ENCODE measurements at places on chromosomes 11 and 22.

- DNase-seq = no peak
Observed at GRCh38 chr22:31187627-31188026, 24.5 kb upstream of the LIMK2 start.

GRCh38 chr11:69704508-69705253 lies 859 bp upstream of the FGF19 start:
- no peak for DNase-seq

GRCh38 chr22:48372390-48372789 lies 1455.3 kb downstream of the BRD1 start:
- no peak for DNase-seq

DNA sequence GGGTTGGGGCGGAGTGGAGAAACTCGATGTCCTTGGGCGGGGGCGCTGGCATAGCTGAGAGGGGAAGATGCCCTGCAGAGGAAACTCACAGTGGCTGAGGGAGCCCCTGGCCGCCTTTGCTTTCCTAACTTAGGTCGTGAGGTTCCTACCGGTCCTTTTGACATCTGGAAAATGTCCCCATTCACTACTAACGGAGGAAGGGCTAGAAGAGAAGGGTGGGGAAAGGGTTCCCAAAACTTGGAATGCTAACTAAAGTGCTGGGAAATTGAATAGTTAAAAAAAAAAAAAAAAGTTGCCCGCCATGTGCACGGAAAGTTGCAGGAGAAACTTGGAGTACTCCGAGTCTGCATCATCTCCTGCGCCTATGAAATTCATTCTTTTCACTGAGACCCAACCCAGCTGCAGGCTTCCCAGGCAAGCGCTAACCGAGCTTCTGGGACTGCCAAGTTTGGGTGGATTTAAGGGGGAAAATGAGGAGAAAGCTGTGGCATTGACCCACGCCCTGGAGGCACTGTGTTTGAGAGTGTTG lies 796 bp downstream of the TIMP3 start:
- no peak for DNase-seq

DNA sequence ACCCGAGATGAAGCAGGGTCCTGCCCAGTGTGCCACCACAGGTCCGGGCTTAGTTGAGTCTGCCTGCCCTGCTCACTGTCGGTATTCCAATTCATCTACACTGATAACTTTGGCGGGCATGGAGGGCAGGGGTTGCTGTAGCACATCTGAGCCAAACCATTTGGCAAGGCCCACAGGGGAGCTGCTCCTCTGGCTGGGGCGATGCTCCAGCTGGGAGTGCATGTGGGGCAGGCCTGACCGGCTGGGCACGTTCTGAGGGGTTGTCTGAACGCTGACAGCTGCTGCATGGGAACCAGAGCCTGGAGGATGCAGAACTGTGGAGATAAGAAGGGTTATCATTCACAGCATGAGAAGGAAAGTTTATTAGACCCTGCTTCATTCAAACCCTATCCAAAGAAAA lies 40.4 kb downstream of the DRG1 start:
- no peak for DNase-seq

GRCh38 chr22:43854786-43855271 lies 7.5 kb downstream of the SULT4A1 start:
- no peak for DNase-seq

DNA sequence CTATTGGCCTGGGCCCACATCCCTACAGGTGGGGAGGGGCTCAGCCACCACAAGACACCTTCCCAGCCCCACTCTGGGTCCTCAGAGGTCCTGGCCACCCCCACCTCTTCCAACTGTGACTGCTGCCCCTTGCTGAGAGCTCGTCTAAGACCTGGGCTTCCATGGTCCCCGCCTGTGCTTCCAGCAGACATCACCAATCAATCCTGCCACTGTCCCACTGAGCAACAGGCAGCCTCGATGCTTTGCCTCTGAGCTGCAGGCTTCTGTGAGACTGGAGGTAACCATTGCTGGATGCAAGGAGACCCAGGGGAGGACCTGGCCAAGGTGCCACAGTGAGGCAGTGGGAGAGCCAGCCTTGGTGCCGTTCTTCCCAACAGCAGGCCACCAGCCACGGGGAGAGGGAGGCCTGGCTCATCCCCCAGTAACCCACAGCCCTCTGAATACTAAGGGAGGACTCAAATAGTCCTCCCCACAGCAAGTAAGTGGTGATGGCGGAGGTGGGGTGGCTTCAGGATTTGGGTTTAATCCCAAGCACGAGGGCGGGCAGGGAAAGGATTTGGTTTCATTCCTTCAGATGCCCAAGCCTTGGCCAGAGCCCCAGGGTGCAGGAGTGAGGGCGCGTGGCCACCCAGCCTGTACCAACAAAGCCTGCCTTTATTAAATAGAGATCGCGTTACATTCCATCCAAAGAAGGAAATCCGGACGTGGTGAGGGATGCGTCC lies 5.5 kb upstream of the FADS3 start:
- DNase-seq = no peak

GRCh38 chr11:90187839-90188238 lies 35.0 kb downstream of the CHORDC1 start:
- DNase-seq = no peak

GRCh38 chr11:133118563-133119268 lies 413.6 kb downstream of the OPCML start:
- no peak for DNase-seq

DNA sequence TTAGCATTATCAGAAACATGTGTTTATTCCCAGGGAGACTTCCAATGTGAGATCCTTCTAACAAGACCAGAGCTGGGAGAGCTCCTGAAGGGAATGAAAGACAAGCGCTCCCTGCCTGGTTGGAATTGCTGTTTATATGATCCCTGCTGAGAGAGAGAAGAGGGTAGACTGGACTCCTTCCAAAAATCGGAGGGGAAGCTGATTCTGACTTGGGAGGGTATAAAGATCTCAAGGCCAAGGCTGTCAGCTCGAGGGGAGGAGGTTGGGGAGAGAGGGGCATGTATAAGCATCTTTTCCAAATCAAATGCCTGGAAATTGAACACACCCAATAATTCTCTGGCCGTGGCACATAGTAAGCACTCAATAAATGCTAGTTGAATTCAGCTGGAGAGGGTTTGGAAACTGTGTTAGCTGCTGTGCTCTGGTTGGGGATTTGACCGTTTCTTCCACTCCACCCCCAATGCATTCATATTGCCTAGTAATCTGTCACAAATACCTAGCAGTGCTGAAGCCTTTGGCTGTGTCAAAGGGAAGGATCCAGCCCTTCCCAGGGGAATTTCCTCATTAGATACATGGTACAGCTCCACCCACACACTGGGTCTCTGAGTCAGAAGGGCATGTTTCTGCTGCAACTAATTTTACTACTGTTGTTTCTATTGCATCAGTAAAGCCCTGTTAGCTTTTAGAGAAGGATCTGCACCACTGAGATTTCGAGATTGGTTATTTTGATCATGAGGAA lies 61.5 kb downstream of the CACNG2 start:
- no peak for DNase-seq

GRCh38 chr22:31253949-31254348 lies 38.3 kb downstream of the PIK3IP1 start:
- DNase-seq = no peak

GRCh38 chr11:6817694-6818093 lies 18.2 kb upstream of the OR6A2 start:
- DNase-seq = no peak

- DNase-seq = peak; percentile 25
Observed at GRCh38 chr11:126791991-126792390, 208.6 kb downstream of the KIRREL3 start.

DNA sequence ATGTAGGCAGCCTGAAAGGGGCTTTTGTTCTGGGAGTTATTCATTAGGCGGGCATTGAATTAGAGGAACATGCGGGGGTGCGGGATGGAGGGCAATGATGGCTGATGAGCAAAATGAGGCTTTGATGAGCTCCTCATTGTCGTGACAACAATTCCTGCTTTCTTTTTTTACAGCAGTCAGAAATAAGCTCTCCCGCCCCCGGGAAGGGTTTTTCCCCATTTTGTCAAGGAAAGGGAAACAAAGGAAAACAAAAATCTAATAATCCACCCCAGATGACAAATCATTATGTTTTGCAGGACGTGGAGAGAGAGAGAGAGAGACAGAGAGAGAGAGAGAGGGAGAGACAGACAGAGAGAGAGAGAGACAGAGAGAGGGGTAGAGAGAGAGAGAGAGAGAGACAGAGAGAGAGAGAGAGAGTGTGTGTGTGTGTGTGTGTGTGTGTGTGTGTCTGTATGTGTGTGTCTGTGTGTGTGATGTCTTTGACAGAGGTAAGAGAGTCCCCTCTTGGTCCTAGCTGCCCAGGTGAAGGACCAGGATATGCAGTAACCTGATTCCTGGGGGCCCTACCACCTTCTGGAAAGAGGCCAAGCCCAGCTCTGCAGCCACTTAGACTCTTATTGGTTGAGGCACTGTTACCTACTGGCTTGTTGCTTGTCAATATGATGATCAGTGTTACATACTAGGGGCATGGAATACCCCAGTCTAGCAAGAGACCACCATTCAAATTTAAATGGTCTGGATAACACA lies 46.7 kb upstream of the PARVA start:
- no peak for DNase-seq

GRCh38 chr22:39960791-39961746 lies 872 bp downstream of the TMA7B start:
- peak; percentile 94 for DNase-seq
